Body of pancreas (tissue), 4 donors: ENCODE measurements at places on chromosomes 4 and X. TPM values are rescaled to one million over a fixed set of nuclear protein-coding genes. Genes with fewer than 3 reads are reported as not detected.

Gene FRAS1
- total RNA-seq: 22.6 TPM

Gene TDO2
- not detected for total RNA-seq

DNA sequence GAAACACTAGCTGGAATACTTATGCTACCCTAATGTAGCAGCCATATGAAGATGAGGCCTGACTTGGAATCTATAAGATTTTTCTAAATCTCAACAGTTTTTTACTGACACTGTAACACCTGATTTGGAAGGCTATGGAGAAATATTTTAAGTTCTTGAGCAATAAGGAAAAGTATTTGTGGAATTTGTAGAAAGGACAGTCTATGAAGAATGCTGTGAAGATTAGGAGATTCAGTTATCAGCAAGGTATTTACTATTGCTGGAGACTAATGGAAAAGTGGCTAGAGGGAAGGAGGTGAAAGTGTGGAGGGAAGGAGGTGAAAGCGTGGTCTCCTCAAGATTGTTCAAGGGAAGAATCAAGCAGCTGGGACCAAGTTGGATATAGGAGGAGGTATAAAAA, 190.0 kb upstream of the EMCN start:
- H3K27me3 ChIP-seq: no peaks in the 10 kb centered on the region
- no peaks in the 10 kb centered on the region for H3K36me3 ChIP-seq
- no peak overlapping the region for H3K27ac ChIP-seq
- peaks cover 11% of the 10 kb centered on the region for H3K4me1 ChIP-seq

Gene TKTL2
- not detected for total RNA-seq

- no peak overlapping the region for H3K27ac ChIP-seq
- no peaks in the 10 kb centered on the region for H3K27me3 ChIP-seq
- H3K4me1 ChIP-seq: no peaks in the 10 kb centered on the region
- H3K4me3 ChIP-seq: no peak overlapping the region
- DNase-seq: no peak
These were observed 129.1 kb downstream of the CXXC4 start for GRCh38 chr4:104365618-104366017.

Gene ARX
- not detected for total RNA-seq

DNA sequence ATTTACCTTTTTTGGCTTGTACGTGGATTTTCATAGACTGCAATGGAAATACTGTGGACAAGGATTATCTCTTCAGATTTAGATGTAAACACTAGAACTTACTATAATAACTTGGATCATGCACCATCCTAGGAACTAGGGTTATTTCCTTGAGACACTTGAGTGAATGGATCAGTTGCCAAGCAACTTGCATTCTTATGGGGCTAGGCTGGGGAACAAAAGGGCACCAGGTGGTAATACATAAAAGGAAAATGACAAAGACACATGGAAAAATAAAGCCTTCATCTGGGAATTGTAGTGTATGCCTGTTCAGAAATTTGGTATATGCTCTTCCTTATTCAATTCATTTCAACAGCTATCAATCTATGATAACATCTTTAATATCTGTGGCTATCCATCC, 247.1 kb downstream of the SPRY1 start:
- no peaks in the 10 kb centered on the region for H3K36me3 ChIP-seq
- no peak for DNase-seq
- peaks cover 4% of the 10 kb centered on the region for H3K4me1 ChIP-seq

Gene TTC29
- not detected for total RNA-seq

GRCh38 chr4:52861171-52861823, 820 bp upstream of the RASL11B start:
- no peak overlapping the region for H3K27ac ChIP-seq
- no peak for DNase-seq
- no peaks in the 10 kb centered on the region for H3K27me3 ChIP-seq
- no peaks in the 10 kb centered on the region for H3K36me3 ChIP-seq
- peak overlapping the region; percentile 61 for H3K4me3 ChIP-seq
- H3K4me1 ChIP-seq: peaks cover 20% of the 10 kb centered on the region

GRCh38 chr4:129350834-129351721, 255.1 kb downstream of the C4orf33 start:
- no peak overlapping the region for H3K27ac ChIP-seq
- H3K4me1 ChIP-seq: no peaks in the 10 kb centered on the region
- no peak for DNase-seq
- H3K27me3 ChIP-seq: no peaks in the 10 kb centered on the region
- no peaks in the 10 kb centered on the region for H3K36me3 ChIP-seq

Gene RNF175
- total RNA-seq: not detected

- no peaks in the 10 kb centered on the region for H3K4me1 ChIP-seq
- H3K27me3 ChIP-seq: no peaks in the 10 kb centered on the region
- DNase-seq: no peak
- no peak overlapping the region for H3K4me3 ChIP-seq
These were observed 89.9 kb downstream of the SPCS3 start for GRCh38 chr4:176409627-176410026.

Gene BMP3
- total RNA-seq: 0.26 TPM

GRCh38 chr4:169416997-169417396, 146.2 kb upstream of the SH3RF1 start:
- no peaks in the 10 kb centered on the region for H3K36me3 ChIP-seq
- no peak overlapping the region for H3K27ac ChIP-seq
- no peaks in the 10 kb centered on the region for H3K27me3 ChIP-seq
- no peak for DNase-seq
- no peak overlapping the region for H3K4me3 ChIP-seq

Gene NR3C2
- total RNA-seq: 18.8 TPM

DNA sequence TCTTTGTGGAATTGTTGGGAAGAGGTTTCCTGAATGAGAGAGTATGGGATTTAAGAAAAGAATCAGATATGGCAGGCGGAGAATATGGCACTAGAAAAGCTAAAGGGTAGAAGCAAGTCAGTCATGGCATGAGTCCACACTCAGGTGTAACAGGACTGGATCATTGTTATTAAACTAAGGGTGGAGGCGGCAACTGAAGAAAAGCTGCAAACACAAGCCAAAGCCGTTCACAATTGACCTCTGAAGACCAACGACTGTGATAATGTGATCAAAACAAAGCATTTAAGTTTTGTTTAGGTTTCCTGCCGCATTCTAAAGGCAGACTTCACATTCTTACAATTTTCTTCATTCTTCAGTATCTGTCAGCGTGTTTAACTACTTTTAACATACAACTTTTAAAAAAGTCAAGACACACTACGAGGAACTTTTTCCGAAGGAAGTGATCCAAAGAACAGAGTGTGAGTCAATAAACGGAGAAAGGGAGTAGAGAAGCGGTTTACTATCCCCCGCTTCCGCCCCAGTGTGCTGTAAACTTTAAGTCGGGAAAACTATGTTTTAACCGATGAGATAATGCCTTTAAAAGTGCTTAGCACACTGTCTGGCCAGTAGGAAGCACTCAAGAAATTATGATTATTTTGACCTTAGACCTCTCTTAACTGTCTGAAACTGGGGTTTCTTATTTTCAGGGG, 909 bp upstream of the SLAIN2 start:
- peak overlapping the region; percentile 90 for H3K27ac ChIP-seq
- no peaks in the 10 kb centered on the region for H3K27me3 ChIP-seq
- DNase-seq: peak; percentile 26

- no peak for DNase-seq
- no peak overlapping the region for H3K4me3 ChIP-seq
- H3K36me3 ChIP-seq: no peaks in the 10 kb centered on the region
- H3K27ac ChIP-seq: no peak overlapping the region
These were observed 37.8 kb downstream of the TBC1D9 start for GRCh38 chr4:140718241-140718952.

Gene GASK1B
- 22.3 TPM for total RNA-seq

Gene PIM2
- 2.3 TPM for total RNA-seq

- no peak overlapping the region for H3K27ac ChIP-seq
- peak; percentile 33 for DNase-seq
- H3K27me3 ChIP-seq: no peaks in the 10 kb centered on the region
- H3K36me3 ChIP-seq: no peaks in the 10 kb centered on the region
- H3K4me1 ChIP-seq: no peaks in the 10 kb centered on the region
These were observed 176.2 kb upstream of the CXorf66 start for GRCh38 chrX:140141444-140142029.

DNA sequence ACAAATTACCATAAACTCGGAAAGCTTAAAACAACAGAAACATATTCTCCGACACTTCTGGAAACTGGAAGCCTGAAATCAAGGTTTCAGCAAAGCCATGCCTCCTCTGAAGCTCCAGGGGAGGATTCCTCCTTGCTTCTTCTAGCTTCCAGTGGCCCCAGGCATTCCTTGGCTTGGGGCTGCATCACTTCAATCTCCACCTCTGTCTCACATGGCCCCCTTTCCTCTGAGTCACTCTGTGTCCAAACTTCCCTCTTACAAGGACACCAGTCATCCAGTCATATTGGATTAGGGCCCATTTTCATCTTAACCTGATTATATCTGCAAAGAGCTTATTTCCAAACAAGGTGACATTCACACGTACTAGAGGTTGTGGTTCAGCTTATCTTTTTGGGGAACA, 17.3 kb downstream of the PARM1 start:
- no peak overlapping the region for H3K27ac ChIP-seq
- DNase-seq: no peak
- H3K4me3 ChIP-seq: no peak overlapping the region
- no peaks in the 10 kb centered on the region for H3K27me3 ChIP-seq
- H3K36me3 ChIP-seq: no peaks in the 10 kb centered on the region

- no peak for DNase-seq
- H3K4me3 ChIP-seq: no peak overlapping the region
- no peaks in the 10 kb centered on the region for H3K36me3 ChIP-seq
- no peaks in the 10 kb centered on the region for H3K4me1 ChIP-seq
These were observed 600.4 kb upstream of the CT83 start for GRCh38 chrX:117063224-117063623.

GRCh38 chr4:1377606-1378261, 28.5 kb downstream of the NKX1-1 start:
- H3K36me3 ChIP-seq: peaks cover 7% of the 10 kb centered on the region
- DNase-seq: peak; percentile 11
- no peaks in the 10 kb centered on the region for H3K27me3 ChIP-seq
- H3K4me3 ChIP-seq: no peak overlapping the region
- H3K4me1 ChIP-seq: peaks cover 14% of the 10 kb centered on the region

Gene GRIA3
- total RNA-seq: 0.99 TPM

DNA sequence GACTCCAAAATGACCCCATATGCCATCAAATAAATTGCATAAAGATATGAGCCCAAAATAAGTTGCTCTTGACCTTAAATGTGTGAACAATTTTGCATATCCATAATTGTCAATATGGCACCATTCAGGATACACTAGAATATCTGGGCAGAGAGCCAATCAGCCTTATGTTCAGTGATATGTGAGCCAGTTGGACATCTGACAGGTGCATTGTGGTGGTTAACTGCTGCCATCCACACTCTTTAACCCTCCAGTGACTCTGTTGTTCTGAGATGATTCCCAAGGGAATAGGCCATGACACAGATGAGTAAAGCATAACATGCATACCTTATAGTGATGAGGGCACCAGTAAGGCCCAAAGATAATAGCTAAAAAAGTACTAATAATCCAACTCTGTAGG, 500.1 kb downstream of the PCDH18 start:
- no peak for DNase-seq
- H3K4me1 ChIP-seq: no peaks in the 10 kb centered on the region
- no peaks in the 10 kb centered on the region for H3K27me3 ChIP-seq
- H3K4me3 ChIP-seq: no peak overlapping the region

Gene PF4V1
- not detected for total RNA-seq

Gene ABCE1
- 50.4 TPM for total RNA-seq

Gene SFRP2
- 11.9 TPM for total RNA-seq

GRCh38 chrX:139766545-139766983, 58.6 kb upstream of the MCF2 start:
- H3K27me3 ChIP-seq: no peaks in the 10 kb centered on the region
- no peaks in the 10 kb centered on the region for H3K4me1 ChIP-seq
- no peak for DNase-seq
- H3K36me3 ChIP-seq: no peaks in the 10 kb centered on the region
- H3K27ac ChIP-seq: no peak overlapping the region
- no peak overlapping the region for H3K4me3 ChIP-seq

- no peak overlapping the region for H3K4me3 ChIP-seq
- peaks cover 9% of the 10 kb centered on the region for H3K4me1 ChIP-seq
- H3K36me3 ChIP-seq: no peaks in the 10 kb centered on the region
- no peak for DNase-seq
- no peaks in the 10 kb centered on the region for H3K27me3 ChIP-seq
- no peak overlapping the region for H3K27ac ChIP-seq
These were observed 28.6 kb downstream of the MAML3 start for GRCh38 chr4:140125374-140125773.

DNA sequence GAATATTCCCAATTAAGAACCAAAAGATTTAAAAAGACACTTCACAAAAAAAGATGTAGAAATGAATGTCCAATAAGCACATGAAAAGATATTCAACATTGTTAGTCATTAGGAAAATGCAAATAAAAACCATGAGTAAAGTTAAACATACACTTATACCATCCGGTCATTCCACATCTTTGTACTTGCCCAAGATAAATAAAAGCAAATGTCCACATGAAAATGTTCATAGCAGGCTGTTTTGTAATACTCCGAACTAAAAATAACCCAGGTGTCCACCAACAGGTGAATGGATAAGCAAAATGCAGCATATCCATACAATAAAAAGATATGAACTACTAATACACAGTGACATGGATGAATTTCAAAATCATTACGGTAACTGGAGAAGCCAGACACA, 28.6 kb upstream of the ZCCHC4 start:
- H3K27me3 ChIP-seq: no peaks in the 10 kb centered on the region
- no peak overlapping the region for H3K4me3 ChIP-seq
- no peaks in the 10 kb centered on the region for H3K36me3 ChIP-seq
- no peak for DNase-seq

DNA sequence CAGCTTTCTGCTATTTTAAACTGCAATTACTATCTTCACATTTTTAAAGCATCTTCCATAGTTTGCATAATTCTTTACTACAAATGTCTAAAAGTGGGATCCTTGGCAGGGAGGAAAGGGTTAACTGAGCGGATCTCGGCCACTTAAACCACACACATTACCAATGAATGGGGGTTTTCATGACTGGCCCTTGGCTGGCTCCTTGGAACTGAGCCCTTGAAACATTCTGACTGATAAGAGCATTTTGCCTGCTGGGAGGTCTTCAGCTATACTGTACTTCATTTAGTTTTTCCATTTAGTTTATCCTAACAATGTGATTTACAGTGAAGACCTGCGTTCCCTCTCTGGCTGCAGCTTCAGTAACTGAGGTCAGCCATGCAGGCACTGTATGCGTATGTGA, 31.7 kb upstream of the MFAP3L start:
- no peak overlapping the region for H3K27ac ChIP-seq
- DNase-seq: no peak
- no peaks in the 10 kb centered on the region for H3K27me3 ChIP-seq

GRCh38 chrX:37686996-37687395, 1.4 kb downstream of the XK start:
- DNase-seq: no peak
- no peaks in the 10 kb centered on the region for H3K27me3 ChIP-seq
- H3K36me3 ChIP-seq: no peaks in the 10 kb centered on the region
- peak overlapping the region; percentile 88 for H3K27ac ChIP-seq
